GM23248 (cell line): ENCODE measurements at places on chromosomes 6 and 20. TPM values are rescaled to one million over a fixed set of nuclear protein-coding genes. Genes with fewer than 3 reads are reported as not detected.

Gene ZC3H12D
- total RNA-seq, result 0.54 TPM in 1 of 2 replicates, not detected in the other

Gene TREML2
- not detected in 2 replicates for total RNA-seq

Gene OPRM1
- not detected in 2 replicates for total RNA-seq

Gene SIRPA
- total RNA-seq, result 73.5 and 93.3 TPM in 2 replicates

Gene SLC17A2
- total RNA-seq, result not detected in 2 replicates

Gene CLVS2
- not detected in 2 replicates for total RNA-seq

Gene OXT
- total RNA-seq, result not detected in 2 replicates

Gene MARCKS
- total RNA-seq, result 154 and 210 TPM in 2 replicates
